ENCODE measurements at places on chromosomes 1 and 21. TPM values are rescaled to one million over a fixed set of nuclear protein-coding genes. Genes with fewer than 3 reads are reported as not detected.

FAM131C gene
- 0.26 TPM for total RNA-seq

PADI2 gene
- not detected for total RNA-seq

TNFRSF25 gene
- total RNA-seq: 2.8 TPM

OLFM3 gene
- not detected for total RNA-seq

IFI44 gene
- total RNA-seq: 34.0 TPM

VWA1 gene
- total RNA-seq: 2.6 TPM

MCOLN2 gene
- total RNA-seq: 10.2 TPM

TRIM62 gene
- 1.7 TPM for total RNA-seq

TACSTD2 gene
- total RNA-seq: 1.5 TPM

ARTN gene
- total RNA-seq: not detected

MX2 gene
- 0.52 TPM for total RNA-seq

Data from articular chondrocyte of knee joint (primary cell).